Naive thymus-derived CD4-positive, alpha-beta T cell (primary cell): ENCODE measurements at places on chromosomes 4 and X. TPM values are rescaled to one million over a fixed set of nuclear protein-coding genes. Genes with fewer than 3 reads are reported as not detected.

DNA sequence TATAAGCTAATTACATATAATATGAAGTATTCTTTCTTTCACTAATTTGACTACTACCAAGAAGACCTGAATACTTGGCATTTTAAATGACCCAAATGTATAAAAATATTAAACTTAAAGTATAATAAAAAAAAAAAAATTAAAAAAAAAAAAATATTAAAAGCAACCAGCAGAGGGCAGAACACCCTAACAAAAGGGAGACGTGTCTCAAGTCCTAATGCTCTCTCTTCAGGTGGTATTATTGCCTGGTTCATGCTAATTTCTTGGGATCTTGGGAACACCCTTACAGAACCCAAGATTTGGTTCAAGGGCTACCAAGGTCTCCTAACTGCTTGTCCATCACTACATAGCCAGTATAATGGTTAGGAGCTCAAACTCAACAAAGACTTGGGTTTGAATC is 754.8 kb downstream of the RAB28 start:
- no peak for DNase-seq

- DNase-seq = no peak
Observed at GRCh38 chr4:127414951-127415606, 217.7 kb upstream of the INTU start.

DNA sequence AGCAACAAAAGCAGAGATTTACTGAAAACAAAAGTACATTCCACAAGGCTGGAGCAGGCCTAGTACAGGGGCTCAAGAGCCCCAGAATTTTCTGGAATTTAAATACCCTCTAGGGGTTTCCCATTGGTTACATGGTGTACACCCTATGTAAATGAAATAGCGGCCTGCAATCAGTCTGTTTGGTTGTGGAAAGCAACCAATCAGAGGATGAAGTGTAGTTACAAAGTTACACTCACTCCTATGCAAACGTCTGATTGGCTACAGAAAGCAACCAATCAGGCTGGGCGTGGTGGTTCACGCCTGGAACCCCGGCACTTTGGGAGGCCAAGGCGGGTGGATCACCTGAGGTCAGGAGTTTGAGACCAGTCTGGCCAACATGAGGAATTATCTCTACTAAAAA is 13.8 kb upstream of the TXLNG start:
- no peak for DNase-seq

- no peak for DNase-seq
Observed at GRCh38 chr4:73687421-73687820, 52.9 kb upstream of the CXCL8 start.

- DNase-seq = no peak
Observed at GRCh38 chrX:1427756-1428155, 25.0 kb downstream of the ASMTL start.

DNA sequence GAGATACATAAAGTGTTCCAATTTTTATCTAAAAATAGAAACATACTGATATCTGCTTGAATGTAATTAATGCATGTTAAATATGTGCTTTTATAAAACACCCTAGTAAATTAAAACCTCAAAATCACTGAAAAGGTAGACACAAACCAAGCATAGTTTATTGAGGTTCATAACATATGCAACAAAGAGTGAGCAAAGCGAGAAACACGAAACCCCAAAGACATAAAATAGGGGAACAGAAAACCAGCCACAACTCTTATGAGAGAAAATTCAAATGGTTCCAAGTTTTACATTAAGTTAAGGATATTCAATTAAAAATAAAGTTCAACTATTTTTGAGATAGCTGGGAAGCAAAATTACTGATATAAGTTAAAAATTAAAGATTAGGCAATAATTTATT is 336.4 kb upstream of the AGA start:
- DNase-seq = no peak

DNA sequence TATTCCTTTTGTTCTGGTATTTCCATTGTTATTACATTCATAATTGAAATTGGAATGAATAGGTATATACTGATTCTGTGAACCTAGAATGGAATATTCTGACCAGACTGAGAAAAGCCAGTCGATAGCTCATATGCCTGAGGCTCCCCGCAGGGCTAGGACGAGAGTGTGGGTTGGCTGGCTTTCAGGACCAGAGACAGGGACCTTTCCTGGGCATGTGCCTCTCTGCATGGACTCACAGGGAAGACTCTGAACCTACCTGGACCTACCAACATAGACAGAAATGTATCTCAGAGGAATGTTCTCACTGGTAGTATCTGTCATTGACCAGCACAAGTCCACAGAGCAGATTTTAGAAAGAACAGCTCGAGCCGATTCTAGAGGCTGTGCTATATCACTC is 214.6 kb downstream of the FRMPD4 start:
- no peak for DNase-seq

DNA sequence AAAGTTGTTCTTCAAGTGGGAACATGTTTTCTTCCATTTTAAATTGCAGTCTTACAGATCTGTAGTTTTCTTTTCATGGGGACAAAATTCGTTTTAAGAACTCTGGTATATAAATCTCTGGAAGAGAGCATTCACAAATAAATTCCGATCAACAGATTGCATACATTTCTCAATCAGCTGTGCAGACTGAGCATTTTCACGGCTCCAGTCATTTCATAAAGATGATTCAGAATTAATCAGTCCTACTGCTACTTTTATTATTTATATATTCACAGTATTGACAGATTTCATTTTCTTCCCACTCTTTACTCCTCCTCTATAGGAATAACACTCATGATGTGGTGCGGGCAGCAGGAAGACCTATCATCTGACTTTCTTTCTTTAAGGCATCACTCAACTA is 534.9 kb upstream of the FTHL17 start:
- no peak for DNase-seq

GRCh38 chr4:183053681-183054080 is 45.4 kb upstream of the WWC2 start:
- no peak for DNase-seq

The GPR82 gene
- 0.45 TPM for polyA plus RNA-seq

The RTL3 gene
- not detected for polyA plus RNA-seq
